Activated naive CD4-positive, alpha-beta T cell (primary cell): ENCODE measurements at places on chromosomes 3 and 15.

DNA sequence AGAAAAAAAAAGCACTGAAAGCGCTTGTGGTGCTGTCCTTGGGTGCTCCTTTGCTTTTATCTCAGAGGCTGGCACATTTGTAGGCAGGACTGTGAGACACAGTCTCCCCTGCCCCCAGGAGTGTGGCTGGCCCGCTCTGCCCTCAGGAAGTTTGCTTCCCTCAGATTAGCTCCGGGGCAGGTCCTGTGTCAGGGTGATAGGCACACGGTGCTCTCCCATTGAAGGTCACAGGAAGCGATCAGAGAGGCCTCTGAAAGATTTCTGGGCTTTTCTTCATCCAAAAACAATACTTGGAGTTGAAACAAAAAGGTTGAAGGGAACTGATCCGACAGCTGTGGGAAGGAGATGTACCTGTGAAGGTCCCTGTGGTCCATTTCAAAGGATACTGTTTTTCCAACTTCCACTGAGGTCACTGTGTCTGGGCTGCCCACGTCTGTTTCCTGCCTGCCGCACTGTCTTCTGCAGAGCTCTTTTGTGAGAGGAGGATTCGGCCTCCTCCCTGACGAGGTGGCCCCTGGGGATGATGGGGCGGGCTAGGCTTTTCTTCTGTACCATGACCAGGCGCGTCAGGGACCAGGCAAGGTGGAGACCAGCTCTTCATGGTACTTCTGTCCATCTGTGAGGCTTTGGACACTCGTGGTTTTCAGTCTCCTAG is 330.5 kb upstream of the CTDSPL start:
- DNase-seq = no peak

DNA sequence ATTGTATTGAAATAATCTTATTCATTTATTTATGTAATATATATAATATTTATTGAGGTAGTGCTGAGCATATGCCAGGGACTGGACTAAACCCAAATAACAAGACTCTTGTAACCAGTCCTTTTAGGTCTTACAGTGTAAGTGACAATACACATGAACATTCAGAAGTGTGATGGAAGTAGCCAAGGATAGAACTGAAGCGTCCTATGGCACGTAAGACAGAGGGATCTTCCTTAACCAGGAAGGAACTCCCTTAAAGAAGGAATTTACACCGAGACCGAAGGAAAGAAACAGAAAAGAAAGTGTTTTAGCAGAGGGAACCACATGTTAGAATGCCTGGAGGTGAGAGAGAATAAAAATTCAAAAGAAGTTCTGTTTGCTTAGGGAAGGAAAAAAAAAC is 23.6 kb upstream of the CLDN1 start:
- no peak for DNase-seq

DNA sequence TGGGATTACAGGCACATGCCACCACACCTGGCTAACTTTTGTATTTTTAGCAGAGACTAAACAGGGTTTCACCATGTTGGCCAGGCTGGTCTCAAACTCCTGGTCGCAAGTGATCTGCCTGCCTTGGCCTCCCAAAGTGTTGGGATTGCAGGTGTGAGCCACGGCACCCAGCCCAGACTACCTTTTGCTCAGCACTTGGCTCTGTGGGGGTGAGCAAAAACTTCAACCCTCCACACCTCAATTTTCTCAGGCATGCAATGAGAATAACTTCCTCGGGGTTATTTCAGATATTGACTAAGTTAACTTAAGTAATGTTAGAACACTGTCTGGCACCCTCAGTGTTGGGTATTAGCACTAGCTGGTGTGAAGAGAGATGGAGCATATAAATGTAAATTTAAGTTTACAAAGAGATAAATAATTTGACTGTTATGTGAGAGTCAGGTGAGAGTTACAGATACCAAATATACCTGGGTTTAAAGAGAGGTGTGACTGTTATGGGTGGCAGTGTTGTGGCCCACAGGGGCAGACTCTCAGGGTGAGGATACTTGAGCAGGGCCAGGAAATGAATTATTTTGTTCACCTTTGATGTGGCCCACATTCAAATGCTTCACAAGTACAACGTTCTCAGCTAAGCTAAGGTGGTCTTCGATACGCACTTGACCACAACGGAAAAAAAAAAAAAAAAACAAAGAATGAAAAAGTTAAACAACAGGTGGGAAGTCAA is 29.0 kb downstream of the CPOX start:
- no peak for DNase-seq

- no peak for DNase-seq
Measured at GRCh38 chr3:46349484-46350261, 4.2 kb upstream of the CCR2 start.

DNA sequence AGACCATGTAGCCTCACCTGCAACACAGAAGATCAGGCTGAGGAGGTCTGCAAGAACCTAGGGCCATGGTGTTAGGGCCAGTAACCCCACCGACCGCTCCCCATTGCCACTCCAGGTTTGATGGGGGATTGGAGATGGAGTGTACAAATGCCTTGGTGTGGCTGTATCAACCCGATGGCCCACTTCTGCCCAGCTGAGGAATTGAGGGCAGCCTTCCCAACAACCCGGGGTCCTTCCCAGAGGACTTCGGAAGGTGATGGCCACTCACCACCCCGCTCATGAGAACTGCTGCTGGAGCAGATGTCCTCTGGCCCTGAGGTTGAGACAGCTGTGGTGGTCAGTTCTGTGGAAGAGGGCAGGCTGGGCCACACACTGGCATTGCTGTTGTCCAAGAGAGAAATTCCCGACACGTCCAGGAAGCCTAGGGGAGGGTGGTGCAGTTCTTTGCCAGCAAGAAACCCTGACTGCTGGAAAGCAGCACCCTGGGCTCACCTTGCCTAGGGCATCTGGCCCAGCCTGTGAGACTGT is 8.9 kb downstream of the GORASP1 start:
- no peak for DNase-seq

- DNase-seq = no peak
Measured at GRCh38 chr3:46935168-46935858, 41.2 kb downstream of the CCDC12 start.

DNA sequence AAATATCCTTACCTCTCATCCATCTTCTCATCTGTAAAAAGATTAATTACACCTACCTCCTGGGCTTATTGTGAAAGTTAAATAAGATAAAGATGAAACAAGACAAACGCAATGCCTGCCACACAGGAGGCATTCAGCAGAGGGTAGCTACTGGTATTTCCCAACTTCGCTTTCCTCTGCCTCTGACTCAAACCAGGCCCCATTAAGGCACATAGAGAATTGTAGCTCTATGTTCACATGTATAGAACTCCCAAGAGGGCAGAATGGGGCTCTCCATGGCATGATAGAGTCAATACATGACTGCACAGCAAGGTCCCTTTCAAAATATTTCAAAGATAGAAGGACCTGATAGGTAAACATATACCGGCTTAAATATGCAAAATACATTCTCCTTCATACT is 1.4 kb downstream of the LYSMD2 start:
- no peak for DNase-seq

GRCh38 chr3:41888368-41889076 is 73.4 kb downstream of the ULK4 start:
- DNase-seq = no peak
